Left ventricle myocardium superior (tissue), 1 donor: ENCODE measurements at places on chromosomes 11 and 22. TPM values are rescaled to one million over a fixed set of nuclear protein-coding genes. Genes with fewer than 3 reads are reported as not detected.
A peak's percentile ranks its signal among the peaks of the same experiment; 100 is the strongest.

Gene UPK3A
- 0.25 TPM for total RNA-seq

DNA sequence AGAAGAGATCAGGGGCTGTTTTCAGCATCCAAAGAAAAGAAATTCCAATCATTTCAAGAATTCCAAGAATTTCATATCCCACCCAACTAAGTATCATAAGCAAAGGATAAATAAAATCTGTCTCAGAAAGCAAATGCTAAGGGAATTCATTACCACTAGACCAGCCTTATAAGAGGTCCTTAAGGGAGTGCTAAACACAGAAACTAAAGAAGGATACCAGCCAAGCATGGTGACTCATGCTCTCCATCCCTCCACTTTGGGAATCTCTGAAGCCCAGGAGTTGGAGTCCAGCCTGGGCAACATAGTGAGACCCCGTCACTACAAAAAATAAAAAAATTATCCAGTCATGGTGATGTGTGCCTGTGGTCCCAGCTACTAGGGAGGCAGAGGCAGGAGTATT is 17.8 kb downstream of the FADD start:
- DNase-seq: no peak

Gene SCO2
- total RNA-seq: 1.3 TPM

DNA sequence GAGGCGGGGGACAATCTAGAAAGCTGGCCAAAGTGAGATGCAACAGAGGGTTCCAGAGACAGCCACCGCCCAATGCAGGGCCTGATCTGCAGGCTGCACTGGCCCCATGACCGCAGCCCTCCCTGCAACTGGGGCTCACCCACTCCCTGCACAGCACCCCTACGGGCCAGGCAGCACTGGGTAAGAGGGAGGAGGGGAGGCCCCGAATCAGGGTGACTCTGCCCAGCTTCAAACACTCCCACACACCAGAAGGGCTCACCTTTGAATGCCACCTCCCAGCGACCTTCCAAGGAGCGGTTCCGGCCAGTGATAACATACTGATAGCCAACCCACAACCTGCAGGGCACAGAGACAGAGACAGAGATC is 59.3 kb downstream of the DGCR2 start:
- no peak for DNase-seq

GRCh38 chr22:27752771-27753170 is 48.8 kb downstream of the MN1 start:
- peak; percentile 78 for DNase-seq

Gene OR2AT4
- not detected for total RNA-seq

- peak; percentile 97 for DNase-seq
These were observed 36.6 kb downstream of the APOL3 start for GRCh38 chr22:36123673-36124630.

GRCh38 chr11:88552379-88553062 is 215.0 kb upstream of the CTSC start:
- no peak for DNase-seq

GRCh38 chr11:35491231-35491871 is 34.1 kb downstream of the PAMR1 start:
- no peak for DNase-seq

- no peak for DNase-seq
These were observed 206.2 kb upstream of the LRRC4C start for GRCh38 chr11:41665441-41666360.

- peak; percentile 96 for DNase-seq
These were observed 96.3 kb downstream of the SWAP70 start for GRCh38 chr11:9760193-9760575.

GRCh38 chr11:75563978-75564552 is 2.0 kb downstream of the SERPINH1 start:
- peak; percentile 67 for DNase-seq

Gene CSNK2A3
- total RNA-seq: 1.1 TPM

DNA sequence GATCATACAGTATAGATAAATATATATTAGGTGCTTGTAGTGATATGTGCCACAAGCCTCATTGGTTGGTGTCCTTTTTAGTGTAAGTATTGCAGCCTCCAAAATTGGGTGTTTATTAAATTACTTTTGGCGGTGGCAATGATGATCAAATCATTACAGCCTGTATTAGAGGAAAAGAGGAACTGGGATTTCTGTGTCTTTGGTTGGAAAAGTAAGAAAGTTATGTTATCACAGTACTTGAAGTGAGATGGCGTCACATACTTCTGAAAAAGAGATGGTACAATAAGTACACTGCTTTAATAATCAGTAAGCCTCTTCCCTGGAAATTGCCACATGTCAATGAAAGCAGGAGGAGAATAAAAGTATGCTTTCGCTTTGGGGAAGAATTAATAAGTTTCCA is 523 bp upstream of the MPZL3 start:
- DNase-seq: no peak
